ENCODE measurements at places on chromosomes 7 and 10.

- DNase-seq = no peak
Observed at GRCh38 chr7:139995017-139995915, 67.5 kb downstream of the PARP12 start.

DNA sequence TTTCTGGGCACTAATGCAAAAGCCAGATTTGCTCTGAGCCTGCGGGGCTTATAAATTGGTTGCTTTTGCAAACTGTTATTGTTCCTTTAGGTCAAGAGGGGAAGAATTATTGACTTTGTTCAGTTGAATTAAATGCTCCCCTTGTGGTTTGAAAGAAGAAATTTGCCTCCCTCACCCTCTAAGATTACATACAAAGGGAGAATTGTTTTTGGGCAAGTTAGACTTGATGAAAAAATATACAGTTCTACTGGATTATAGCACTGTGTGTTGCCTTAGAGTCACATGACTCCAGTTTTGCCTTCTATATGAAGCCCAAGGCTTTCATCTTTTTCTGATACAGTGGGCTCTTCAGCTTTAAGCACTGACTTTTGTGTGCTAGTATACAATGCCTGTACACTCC, 1265.8 kb upstream of the LRRTM3 start:
- no peak for DNase-seq

DNA sequence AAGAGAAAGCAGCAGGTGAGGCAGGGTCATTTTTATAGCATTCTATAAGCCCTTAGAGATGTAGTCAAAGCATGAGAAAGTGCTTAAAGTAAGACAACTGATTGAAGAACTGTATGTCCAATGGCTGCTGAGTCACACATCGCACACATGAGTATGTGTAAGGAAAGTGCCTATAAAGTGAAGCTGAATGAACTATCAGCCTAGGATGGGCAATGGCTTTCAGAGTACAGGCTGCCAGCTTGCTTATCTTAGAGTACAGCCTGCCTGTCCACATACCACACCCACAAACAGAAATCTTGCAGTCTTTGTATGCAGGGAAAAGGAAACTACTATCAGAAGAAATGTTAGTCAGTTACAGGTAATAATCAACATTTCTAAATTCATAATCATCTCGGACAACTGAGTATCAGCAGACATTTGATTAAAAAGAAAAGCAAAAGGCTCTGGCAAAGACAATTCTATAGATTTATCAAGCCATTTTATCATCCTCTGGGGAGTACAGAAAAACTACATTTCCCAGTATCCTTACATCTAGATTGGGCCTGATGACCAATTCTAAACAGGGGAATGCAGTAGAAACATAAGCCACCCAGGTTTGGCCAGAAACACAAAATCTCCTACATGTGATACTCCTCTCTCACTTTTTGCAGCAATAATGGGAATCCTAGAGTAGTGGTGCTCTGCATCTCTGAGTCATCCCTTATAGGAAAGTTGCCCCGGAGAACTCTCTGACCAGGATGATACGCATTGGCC, 16.2 kb upstream of the EPHB6 start:
- no peak for DNase-seq

- no peak for DNase-seq
Observed at GRCh38 chr10:1150638-1150955, 94.4 kb downstream of the WDR37 start.

GRCh38 chr10:70742537-70743429, 42.4 kb downstream of the TBATA start:
- DNase-seq = no peak

- no peak for DNase-seq
Observed at GRCh38 chr7:139703487-139704307, 74.1 kb downstream of the HIPK2 start.

- DNase-seq = no peak
Observed at GRCh38 chr7:139681463-139681755, 96.4 kb downstream of the HIPK2 start.

- no peak for DNase-seq
Observed at GRCh38 chr7:129169686-129170440, 18.6 kb upstream of the SMO start.

DNA sequence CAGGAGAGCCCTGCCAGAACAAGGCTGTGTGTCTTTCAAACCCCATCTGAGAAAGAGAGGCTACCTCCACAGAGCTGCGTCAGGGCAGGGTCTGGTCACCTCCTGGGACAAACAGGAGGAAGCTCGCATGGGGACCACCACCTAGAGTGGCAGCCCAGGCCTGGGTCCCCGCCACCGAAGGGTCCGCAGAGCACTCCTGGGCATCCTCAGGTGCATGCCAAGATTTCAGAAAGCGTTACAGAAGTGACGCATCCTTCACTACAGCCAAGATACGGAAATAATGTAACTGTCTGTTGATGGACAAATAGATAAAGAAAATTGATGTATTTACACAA, 42.6 kb downstream of the GSDME start:
- DNase-seq = no peak

DNA sequence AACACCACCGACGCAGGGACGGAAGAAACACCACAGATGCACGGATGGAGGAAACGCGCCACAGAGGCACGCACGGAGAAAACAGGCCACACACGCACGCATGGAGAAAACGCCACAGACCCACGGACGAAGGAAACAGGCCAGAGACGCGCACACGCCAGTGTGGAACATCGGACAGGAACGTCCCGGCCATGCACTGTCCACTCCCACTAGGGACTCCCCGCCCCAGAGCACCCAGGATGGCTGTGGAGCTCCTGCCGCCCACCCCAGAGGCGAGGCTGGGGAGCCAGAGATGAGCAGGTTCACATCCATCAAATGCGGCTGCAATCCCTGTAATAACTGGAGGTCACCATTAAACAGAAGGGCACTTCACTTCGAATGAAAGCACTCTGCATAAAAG, 17.3 kb downstream of the DIP2C start:
- no peak for DNase-seq

- no peak for DNase-seq
Observed at GRCh38 chr7:125396466-125397151, 467.0 kb upstream of the POT1 start.

GRCh38 chr10:83603708-83604107, 535.6 kb upstream of the GHITM start:
- DNase-seq = no peak

DNA sequence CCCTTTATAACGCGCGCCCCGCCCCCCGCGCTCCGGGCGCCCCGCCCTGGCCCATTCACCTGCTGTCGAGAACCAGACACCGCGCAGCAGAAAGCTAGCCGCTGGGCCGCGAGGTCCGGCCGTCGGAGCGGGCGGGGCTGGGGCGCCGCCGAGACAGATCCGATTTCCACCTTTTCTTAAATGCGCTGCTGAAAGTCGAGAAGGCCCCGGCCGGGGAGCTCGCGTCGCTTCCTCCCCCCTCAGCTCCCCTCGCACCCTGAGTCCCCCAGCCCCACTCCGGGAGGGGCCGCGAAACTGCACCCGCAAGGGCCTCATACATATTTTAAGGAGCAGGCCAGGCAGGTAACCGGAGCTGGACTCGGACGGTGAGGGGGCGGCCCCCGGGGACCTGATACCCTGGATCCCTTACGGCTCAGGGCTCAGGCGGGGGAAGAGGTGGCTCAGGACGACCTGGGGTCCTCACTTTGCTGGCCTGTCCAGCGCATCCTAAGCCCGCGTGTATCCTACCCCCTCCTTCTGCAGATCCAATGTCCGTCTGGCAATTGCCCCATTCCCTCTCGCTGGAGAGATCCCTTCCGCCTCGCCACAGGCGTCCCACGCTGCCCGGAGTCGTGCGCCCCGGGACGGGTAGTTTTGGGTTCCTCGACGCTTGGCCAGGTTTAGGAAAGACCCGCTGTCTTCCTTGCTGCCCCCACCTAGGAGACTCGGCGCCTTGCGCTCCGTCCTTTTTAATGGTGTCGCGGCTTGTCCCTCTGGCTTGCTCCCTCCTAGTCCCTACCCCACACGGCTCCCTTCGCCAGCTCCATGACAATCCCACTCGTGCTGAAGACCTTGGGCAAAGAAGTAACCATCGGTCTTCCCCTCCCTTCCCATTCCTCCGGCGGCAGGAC, 170.6 kb downstream of the UBE2H start:
- no peak for DNase-seq

DNA sequence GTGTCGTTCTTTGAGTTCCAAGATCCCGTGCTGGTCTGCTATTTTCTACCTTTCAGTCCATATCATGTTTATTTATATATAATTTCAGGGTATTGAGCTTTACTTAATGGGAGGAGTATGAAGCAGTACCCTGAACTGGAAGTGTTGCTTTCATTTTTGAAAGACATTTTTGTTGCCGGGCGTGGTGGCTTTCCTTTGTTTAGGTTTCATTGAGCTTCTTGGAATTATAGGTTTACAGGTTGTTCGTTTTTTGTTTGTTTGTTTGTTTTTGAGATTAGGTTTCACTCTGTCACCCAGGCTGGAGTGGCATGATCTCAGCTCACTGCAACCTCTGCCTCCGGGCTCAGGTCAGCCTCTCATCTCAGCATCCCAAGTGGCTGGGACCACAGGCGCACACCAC, 7.4 kb downstream of the ZNF487 start:
- no peak for DNase-seq

GRCh38 chr7:29468196-29468595, 95.4 kb upstream of the PRR15 start:
- no peak for DNase-seq

DNA sequence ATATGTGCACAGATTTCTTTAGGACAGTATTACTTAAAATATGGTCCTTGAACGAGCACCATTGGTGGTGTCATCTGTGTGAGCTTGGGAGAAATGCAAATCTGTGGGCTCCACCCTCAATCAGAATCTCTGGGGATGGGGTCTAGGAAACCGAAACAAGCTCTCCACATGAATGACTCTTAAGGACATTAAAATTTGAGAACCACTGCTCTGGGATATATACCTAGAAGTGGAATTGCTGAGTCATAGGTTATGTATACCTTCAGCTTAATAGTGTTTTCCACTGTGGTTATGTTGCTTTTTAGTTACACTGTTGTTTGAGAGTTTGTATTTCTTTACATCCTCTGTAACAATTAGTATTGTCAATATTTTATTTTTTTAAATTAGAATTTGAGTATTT, 24.0 kb downstream of the ZNRF2 start:
- no peak for DNase-seq

DNA sequence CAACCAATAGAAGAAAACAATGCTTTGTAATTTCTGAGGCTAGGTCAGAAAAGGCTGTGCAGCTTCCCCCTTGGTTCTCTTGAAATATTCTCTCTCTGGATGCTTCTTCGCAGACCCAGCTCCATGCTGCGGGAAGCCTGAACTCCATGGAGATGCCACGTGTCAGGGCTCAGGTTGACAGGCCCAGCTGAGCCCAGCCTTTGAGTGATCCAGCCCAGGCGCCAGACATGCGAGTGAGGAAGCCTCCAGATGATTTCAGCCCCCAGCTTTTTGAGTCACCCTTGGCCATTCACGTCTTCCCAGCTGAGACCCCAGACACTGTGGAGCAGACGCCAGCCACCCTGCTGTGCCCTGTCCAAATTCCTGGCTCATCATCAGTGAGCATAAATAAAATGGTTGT, 378.4 kb upstream of the NRP1 start:
- DNase-seq = no peak

DNA sequence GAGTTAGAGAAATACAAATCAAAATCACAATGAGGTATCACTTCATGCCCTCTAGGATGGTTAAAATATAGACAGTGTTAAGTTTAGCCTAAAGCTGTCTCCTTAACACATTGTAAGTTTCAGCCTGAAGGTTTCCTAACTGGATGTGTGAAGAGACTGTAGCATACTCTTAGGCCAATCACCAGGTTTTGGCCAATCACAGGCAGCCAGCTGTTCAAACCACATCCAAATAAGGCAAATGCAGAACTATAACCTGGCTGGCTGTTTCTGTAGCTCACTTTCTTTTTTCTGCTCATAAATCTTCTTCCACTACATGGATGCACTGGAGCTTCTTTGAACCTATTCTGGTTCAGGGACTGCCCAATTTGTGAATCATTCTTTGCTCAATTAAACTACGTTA, 19.7 kb downstream of the ESYT2 start:
- DNase-seq = no peak

DNA sequence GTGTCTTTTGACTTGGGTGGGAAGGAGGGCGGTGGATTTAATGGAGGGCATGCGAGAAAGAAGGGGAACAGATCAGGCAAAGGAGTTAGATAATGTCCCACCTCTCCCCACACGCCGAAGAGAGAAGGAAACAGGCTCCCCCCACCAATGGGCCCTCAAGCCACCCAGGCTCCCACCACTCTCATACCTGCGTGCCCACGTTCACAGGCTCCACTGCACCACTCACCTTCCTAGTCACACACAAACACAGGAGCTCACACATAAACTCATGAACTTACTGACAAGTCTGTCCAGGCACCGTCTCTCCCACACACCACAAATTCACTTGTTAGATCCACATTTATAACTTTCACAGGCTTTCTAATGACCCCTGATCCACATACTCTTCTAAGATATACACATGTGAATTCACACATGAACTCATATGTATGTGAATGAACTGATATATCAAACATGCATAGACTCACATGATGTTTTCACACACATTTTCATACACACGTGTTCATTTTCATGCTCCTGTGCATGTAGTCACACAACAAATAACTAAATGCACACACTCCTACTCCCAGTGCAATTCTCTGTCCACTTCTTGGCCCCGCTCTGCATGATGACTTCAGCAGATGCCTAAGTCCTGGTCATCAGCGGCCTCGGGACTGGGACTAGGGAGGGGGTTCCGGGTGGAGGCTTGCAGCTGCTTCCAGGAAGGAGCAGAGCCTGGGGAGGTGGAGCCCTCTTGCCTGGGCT, 1.5 kb downstream of the LZTS2 start:
- DNase-seq = no peak

DNA sequence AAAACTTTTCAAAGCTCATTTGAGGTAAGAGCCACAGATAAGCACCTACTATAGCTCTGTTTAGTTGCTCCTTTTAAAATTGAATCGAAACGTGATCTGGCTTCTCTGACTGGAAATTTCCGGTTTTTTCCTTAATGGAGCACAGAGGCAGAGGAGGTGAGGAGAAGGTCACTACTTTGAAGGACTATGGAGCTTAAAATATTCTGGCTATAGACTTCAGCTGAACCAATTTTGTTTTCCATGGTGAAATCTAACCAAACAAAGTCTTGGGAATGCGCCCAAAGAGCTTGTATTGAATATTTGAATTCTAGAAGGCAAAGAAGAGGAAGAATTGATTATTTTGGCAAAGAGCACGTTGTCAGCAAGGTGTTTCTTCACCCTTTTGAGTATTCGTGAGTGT, 711.1 kb downstream of the SUGCT start:
- no peak for DNase-seq

DNA sequence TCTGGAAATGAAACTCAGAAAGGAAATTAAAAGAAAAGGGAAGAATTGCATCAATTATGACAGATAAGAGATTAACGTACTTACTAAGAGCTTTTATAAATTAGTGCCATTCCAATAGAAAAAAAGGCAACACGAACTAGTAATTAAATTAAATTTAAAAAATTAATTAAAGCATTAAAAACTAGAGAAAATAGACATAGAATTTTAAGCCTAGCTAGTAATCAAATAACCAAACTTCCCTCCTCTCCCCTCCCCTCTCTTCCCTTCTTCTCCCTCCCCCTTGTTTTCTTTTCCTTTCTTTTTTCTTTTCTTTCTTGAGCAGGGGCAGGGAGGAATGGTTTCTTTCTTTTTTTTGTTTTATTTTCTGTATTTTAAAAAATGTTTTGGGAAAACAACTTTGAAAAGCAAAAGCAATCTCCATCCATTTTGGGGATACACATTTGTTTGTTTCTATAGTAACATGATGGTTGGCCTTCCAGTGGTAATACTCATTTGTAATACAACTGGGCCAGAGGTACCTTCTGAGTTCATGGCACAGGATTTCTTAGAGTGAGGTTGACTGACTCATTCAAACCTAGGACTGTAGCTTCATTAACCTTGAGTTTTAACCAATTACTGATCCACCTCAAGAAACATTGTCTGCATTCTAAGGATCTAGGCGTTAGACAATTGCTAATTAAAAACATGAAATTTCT, 132.6 kb downstream of the ST7 start:
- no peak for DNase-seq
